ENCODE measurements at places on chromosomes 6 and 20.

GRCh38 chr6:116280161-116280932 lies 617 bp upstream of the TSPYL1 start:
- DNase-seq, result no peak

DNA sequence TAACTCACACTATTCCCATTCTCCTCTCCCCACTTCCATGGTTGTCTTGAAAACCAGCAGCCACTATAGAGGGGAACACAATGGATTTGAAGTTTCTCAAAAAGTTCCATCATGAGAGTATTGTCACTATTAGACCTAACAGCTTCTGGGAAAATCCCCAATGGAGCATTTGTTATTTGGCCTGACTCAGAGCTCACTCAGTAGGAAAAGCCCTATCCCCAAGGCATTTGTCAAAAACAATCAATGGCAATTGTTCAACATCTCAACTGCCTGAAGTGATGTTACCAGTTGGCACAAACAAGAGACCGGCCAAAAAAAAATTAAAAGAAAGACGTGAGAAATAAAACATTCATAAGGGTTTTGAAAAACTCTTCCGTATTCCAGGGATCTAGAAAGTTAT lies 98.8 kb downstream of the MYLK4 start:
- no peak for DNase-seq

DNA sequence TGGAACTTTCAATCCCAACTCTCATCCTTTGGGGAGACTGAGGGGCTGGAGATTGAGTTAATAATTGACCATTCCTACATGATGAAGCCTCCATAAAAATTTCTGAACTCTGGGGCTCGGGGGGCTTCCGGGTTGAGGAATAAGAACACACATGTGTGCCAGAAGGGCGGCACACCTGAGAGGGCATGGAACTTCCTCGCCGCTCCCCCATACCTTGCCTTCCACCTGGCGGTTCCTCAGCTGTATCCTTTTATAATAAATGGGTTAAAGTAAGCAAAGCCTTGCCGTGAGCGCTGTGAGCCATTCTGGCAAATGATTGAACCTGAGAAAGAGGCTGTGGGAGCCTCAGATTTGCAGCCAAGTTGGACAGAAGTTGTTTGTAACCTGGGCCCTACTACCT lies 164.8 kb downstream of the LY86 start:
- DNase-seq, result no peak

DNA sequence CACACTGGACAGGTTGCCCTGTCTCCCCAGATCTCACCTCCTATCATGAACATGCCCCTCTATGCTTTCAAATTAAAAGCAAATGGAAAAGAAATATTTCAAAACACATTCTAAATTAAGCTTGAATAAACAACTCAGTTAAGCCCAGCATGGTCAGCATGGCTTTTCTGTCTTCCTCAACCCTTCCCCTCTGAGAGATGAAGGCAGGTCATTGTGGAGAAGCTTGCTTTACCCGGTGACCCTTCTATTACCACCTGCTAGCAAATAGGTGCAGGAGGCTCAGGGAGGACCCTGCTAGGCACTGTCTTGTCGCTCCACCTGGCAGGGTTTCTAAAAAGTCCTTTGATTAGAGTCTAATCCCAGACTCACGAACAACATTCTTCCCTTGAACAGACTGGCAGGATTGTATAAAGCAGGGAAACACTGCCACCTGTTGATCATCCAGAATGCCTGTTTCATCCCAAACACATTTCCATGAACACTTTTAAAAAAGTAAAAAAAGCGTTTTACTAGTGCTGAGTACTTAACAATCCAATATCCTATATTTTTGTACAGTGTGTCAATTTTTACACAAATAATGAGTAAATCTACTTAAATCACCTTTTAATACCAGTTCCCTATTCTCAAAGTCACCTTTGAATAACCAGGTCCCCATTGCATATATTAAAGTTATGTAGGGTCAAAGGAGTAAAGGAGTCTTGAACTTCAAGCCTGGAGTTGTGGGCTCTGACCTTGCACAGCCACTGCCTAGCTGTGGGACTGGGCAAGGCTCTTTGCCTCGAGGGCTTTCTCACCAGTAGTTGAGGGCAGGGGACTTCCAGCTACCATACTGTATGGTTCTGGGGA lies 75.5 kb downstream of the GPR6 start:
- peak; percentile 13 for DNase-seq

GRCh38 chr6:168666699-168667427 lies 225.9 kb downstream of the SMOC2 start:
- DNase-seq, result no peak

DNA sequence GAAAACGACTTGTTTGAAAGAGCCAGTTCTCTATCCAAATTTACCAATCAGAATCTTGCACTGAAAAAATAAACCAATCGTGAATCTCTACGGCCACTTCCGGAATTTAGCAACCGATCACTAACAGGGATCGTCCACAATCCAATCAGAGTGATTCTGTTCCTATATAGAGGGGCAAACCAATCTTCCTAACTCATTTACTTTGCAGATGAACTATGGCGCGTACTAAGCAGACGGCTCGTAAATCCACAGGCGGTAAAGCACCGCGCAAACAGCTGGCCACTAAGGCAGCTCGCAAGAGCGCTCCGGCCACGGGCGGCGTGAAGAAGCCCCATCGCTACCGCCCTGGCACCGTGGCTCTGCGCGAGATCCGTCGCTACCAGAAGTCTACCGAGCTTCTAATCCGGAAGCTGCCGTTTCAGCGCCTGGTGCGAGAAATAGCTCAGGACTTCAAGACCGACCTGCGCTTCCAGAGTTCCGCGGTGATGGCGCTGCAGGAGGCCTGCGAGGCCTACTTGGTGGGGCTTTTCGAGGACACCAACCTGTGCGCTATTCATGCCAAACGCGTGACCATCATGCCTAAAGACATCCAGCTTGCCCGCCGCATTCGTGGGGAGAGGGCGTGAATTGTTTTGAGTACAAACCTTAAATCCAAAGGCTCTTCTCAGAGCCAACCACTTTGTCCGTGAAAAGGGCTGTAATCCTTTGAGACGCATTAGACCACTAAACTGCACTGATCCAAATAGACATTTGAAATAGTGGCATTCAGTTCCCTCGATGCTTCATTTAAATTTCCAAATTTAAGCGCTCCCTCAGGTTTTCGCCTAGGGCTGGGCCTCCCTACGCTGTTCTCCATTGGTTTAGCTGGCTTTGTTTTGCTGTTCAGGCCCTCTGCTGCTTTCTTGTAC lies 138.0 kb downstream of the HFE start:
- no peak for DNase-seq

DNA sequence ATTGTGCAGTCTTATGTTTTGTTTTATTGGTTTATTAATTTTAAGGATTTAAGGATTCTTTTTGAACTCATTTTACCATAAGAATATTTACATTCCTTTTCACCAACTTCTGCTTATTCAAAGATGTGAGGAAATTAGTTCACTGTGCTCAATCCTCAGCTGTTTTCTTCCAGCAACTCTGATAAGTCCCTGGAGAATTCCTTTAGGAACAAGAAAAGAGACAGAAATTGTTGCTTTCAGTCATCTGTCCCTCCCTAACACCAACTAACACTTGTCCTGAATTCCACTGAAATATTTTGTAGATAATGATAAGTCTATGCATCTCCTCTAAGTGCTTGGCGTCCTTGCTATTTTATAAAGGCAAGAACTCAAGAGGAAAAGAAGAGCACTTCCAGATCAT lies 334.8 kb upstream of the MARCKS start:
- no peak for DNase-seq

DNA sequence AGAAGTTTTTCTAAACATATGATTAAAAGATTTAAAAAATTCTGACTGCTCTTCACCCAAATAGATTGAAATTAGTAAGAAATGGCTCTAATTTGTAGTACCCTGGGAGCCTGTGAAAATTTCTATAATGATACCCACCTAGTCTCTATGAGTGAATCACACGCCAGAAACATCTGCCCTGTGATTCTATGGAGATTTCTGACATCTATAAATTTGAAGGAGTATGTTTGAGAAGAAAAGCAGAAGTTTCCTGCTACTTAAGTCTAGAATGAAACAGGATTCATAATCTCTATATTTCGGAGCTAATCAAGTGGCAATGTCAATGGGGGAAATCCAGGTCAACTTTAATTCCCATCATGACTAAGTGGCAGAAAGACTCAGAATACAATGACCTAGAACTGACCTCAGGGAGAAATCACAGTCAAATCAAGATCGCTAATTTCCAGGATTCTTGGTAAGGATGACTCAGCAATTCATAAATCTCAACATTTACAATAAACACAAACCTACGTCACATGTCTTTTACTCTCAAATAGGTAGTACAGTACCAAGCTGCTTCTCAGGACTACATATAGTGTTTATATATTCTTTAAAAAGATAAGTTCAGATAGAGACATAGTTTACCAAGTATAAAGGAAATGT lies 186.2 kb upstream of the TNFAIP3 start:
- DNase-seq, result no peak

- DNase-seq, result no peak
Observed at GRCh38 chr6:135839121-135839520, 12.4 kb upstream of the PDE7B start.

- DNase-seq, result no peak
Observed at GRCh38 chr6:139595183-139595582, 220.7 kb upstream of the CITED2 start.

GRCh38 chr6:39377539-39377950 lies 55.0 kb upstream of the KCNK16 start:
- DNase-seq, result no peak

DNA sequence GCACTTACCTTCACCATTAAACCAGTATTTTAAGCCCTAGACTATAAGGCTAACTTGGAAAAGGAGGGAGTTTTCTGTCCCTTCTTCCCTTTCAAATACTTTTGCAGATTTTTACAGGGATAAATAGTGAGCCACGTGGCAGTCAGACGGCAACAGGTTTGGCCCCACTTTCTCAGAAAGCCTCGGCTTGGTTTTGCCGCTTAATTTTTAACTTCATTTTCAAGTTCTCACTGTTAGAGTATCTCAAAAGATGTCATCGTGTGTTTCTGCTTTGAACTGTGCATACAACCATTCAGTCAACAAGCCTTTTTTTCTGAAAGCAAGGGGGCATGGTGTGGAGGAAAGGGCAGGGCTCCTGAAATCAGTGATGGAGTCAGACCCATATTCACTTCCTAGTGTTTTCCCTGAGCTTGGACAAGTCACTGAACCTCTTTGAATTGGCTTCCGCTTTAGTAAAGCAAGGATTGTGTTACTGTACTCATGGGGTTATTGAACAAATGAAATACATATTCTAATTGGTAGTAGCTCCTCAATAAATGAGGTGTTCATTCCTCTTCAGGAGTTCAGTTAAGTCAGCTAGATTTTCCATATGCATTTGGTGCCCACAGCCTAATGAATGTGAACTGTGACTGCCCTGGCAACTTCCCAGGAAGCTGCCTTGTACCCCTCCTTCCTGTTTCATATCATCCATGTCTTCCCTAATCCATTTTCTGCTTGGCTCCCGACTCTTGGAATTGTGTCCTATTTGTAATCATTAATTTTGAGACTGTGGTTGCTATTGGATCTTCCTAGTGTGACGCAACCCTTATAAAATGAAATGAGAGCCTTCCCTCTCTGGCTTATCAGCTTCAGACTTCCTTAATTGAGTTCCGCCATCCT lies at the start of gene SLC17A2:
Gene SLC17A2 (minus strand): TSS at position 160 of the 879 bp plus-strand sequence. CDS start 4,895 bp downstream, outside the sequence.
- no peak for DNase-seq

- no peak for DNase-seq
Observed at GRCh38 chr6:157125531-157125930, 197.8 kb downstream of the TMEM242 start.

- DNase-seq, result no peak
Observed at GRCh38 chr6:157151029-157151428, 172.3 kb downstream of the TMEM242 start.

GRCh38 chr20:46558511-46558959 lies 8.1 kb upstream of the OCSTAMP start:
- no peak for DNase-seq

- DNase-seq, result no peak
Observed at GRCh38 chr6:31836047-31836473, 8.5 kb downstream of the HSPA1B start.

DNA sequence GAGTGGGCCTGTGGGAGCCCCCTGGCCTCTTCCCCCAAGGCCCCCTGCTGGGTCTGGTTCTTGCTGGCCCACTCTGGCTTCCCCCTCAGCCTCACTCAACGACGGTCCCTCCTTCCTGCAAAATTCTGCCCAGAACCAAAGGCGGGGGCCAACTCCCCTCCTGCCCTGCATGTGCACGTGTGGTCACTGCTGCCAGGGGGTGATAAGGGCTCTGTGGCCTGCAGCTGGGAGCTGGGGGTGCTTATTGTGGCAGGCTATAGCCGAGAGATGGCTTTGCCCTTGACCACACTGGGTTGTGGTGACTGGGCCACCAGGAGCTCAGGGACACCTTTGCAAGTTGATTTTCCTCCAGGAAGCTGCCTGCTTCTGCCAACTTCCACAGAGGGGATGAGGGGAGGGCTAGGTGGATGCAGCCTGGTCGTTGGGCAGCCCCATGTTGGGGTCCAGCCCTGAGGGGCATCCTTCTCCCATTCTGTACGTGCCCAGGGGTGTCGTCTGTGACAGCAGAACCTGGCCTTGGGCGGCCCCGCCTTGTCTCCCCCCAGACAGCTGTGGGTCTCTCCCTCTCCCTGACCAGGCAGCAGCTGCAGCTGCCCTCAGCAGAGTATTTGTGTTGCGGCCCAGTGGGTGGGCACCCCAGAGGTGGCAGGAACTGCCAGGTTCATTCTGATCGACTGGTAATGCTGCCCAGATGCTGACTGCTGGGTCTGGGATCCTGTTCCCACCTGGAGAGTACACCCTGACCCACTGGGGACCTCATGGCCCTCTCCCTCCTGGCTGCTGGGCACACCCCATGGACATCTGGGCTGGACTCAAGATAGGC lies 5.6 kb downstream of the TCEA2 start:
- DNase-seq, result no peak

- no peak for DNase-seq
Observed at GRCh38 chr20:18983796-18984195, 170.2 kb downstream of the SCP2D1 start.

- DNase-seq, result no peak
Observed at GRCh38 chr6:1315560-1316386, 3.9 kb downstream of the FOXQ1 start.

- peak; percentile 23 for DNase-seq
Observed at GRCh38 chr6:107894809-107895396, 63.1 kb downstream of the SEC63 start.

DNA sequence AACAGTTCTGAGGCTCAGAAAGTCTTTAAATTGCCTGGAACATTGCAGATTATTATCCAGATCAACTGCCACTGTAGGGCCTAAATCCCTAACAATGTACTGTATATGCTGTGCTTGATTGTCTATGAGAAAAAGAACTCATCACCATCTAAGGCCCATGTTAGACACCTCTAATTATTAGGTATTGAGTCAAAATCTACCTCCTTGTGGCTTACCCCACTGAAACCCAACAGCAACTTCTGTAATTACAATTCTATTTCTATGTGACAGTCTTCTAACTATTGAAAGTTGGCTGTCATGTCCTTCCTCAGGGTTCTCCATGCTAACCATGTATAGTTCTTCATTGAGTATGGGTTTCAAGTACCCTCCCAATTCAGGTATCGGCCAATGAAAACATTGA lies 13.9 kb downstream of the MCM9 start:
- no peak for DNase-seq

- DNase-seq, result peak; percentile 80
Observed at GRCh38 chr6:150004101-150004782, 21.1 kb downstream of the RAET1L start.

All from memory B cell (primary cell).